ENCODE measurements at places on chromosomes 3 and 15. TPM values are rescaled to one million over a fixed set of nuclear protein-coding genes. Genes with fewer than 3 reads are reported as not detected.

The CORO2B gene
- total RNA-seq, result not detected

The BFSP2 gene
- not detected for total RNA-seq

The CLDN18 gene
- not detected for total RNA-seq

DNA sequence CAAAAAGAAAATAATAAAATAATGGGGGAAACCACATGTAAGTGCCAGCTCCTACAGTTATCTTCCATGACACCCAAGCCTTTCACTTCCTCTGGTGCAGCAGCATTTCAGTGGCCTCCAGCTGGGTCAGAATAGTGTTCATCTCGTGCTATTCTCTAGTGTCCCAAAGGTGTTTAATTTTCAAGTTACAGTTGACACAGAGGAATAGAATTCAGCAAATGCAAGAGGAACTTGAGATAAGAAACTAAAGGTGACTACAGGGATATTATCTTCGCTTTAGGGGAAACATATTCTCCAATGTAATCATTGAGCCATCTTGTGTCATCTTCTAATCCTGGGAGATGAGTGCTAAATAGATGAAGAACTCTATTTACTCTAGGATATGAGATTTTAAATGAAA lies 212.8 kb downstream of the EPHA3 start:
- no peaks in the 10 kb centered on the region for H3K36me3 ChIP-seq
- H3K27me3 ChIP-seq, result no peaks in the 10 kb centered on the region
- no peaks in the 10 kb centered on the region for H3K4me1 ChIP-seq
- H3K4me3 ChIP-seq, result no peak overlapping the region
- no peak for DNase-seq

- no peak for DNase-seq
- no peaks in the 10 kb centered on the region for H3K36me3 ChIP-seq
- H3K27ac ChIP-seq, result no peak overlapping the region
Observed at GRCh38 chr3:142857056-142857455, 31.8 kb downstream of the PCOLCE2 start.

GRCh38 chr15:83380682-83381081 lies 66.5 kb upstream of the SH3GL3 start:
- peak; percentile 49 for DNase-seq
- peaks cover 34% of the 10 kb centered on the region for H3K27me3 ChIP-seq
- H3K4me3 ChIP-seq, result no peak overlapping the region
- no peaks in the 10 kb centered on the region for H3K36me3 ChIP-seq
- H3K4me1 ChIP-seq, result peaks cover 5% of the 10 kb centered on the region
- no peak overlapping the region for H3K27ac ChIP-seq

DNA sequence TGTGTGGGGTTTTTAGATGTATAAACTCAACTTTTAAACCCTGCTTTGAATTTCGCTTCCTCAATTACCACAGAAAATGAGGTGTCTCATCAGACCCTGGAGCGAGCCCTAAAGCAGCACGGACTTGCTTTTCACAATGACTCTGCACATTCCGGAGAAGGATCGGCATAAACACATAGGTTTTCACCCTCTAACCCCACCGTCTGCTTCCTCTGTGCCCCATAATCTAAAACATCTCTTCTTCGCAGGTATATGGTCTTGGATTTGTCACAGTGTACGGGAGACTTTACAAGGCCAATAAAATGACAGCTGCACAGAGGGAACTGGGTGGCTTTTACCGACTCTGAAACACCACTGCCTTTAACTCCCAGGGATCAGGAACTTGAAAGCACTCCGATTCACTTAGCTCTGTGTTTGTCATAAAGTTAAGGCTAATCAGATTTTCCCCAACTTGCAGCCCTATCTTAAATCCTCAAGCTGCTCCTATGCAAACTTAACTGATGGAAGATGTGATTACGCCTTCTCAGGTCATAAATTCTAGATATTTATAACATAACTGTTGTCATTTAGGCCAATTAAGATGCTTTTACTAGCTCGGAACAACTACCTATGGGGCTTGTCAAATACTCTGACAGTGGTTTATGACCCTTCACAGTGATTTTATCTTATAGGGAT lies 133.4 kb upstream of the WNT5A start:
- no peak overlapping the region for H3K4me3 ChIP-seq
- no peak overlapping the region for H3K27ac ChIP-seq
- peaks cover 2% of the 10 kb centered on the region for H3K27me3 ChIP-seq
- H3K4me1 ChIP-seq, result no peaks in the 10 kb centered on the region

DNA sequence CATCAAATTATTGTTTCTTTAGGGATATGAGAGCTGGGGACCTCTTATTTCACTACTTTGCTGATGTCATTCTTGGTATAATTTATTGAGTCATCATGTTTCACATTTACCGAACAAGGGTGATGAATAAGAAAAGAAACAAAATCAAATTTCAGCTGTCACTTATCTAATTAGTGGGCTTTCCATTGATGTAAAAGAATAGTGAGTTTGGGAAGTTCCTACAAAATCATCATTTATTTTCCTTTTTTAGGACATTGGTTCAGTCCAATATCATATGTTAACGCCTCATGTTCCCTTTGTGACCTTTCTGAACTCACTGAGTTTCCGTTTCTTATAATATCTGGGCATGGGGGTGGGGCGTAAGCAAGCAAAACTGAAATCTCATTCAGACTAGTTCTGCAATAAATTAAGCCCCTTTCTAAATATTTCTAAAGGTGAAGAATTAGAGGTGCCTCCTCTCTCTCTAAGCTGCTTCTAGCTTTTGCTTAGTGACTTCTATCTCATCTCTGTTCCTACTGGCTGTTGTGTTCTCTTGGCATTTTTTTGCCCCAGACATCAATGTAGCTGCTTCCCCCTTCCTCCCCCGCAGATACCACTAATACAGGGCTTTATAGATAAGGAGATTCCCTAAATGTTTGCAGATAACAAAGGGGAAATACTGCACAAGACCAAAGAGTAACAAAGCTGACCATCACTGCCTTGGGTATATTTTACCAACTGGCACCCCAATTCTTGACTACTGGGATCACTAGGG lies 238.0 kb upstream of the CTNNB1 start:
- H3K4me1 ChIP-seq, result peaks cover 2% of the 10 kb centered on the region
- H3K4me3 ChIP-seq, result no peak overlapping the region
- no peak overlapping the region for H3K27ac ChIP-seq
- peaks cover 5% of the 10 kb centered on the region for H3K27me3 ChIP-seq

- H3K27me3 ChIP-seq, result peaks cover 12% of the 10 kb centered on the region
- H3K27ac ChIP-seq, result no peak overlapping the region
- no peaks in the 10 kb centered on the region for H3K4me1 ChIP-seq
- H3K36me3 ChIP-seq, result no peaks in the 10 kb centered on the region
- no peak overlapping the region for H3K4me3 ChIP-seq
Observed at GRCh38 chr3:132265488-132265887, 51.7 kb upstream of the ACP3 start.

GRCh38 chr3:38455639-38456430 lies 2.1 kb downstream of the ACVR2B start:
- DNase-seq, result peak; percentile 58
- peaks cover 2% of the 10 kb centered on the region for H3K36me3 ChIP-seq
- peak overlapping the region; percentile 76 for H3K27ac ChIP-seq
- H3K27me3 ChIP-seq, result peaks cover 7% of the 10 kb centered on the region
- peak overlapping the region; percentile 88 for H3K4me3 ChIP-seq
- peaks cover 25% of the 10 kb centered on the region for H3K4me1 ChIP-seq

DNA sequence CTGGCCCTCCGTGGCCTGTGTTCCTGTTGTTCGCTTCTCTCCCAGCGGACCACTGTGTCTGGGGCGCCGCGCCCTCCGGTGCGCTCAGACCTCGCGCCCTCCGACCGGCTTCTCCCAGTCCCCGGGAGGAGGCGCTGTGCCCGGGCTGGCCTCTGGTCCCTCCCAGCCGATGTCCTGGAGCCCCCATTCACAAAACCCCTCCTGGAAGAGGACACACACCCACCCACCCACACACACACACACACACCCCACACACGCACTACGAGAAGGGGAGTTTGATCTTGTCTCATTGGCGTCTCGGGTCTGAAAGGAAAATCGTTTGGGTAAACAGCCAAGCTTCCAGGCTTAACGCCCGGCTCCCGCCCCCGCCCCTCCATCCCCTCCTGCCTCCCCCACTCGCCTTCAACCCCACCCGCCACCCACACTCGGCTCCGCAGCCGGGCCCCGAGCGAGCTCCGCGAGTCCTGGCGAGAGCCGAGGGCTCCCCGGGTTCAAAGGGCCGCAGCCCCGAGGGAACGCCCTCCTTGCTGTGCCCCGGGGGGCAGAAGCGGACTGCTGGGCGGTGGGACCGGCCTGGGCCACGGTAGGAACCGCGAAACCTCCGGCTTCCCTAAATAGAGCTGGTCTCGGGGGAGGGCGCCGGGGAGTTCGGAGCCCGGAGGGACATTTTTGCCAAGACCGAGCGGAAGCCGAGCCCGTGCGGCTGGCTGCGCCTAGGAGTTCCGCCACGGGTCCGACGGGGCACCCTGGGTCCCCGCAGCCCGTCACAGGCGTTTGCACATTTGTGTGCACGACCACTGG lies 23.6 kb downstream of the NR2F2 start:
- H3K4me1 ChIP-seq, result peaks cover 21% of the 10 kb centered on the region
- peaks cover 66% of the 10 kb centered on the region for H3K27me3 ChIP-seq
- H3K4me3 ChIP-seq, result no peak overlapping the region
- H3K36me3 ChIP-seq, result peaks cover 2% of the 10 kb centered on the region

DNA sequence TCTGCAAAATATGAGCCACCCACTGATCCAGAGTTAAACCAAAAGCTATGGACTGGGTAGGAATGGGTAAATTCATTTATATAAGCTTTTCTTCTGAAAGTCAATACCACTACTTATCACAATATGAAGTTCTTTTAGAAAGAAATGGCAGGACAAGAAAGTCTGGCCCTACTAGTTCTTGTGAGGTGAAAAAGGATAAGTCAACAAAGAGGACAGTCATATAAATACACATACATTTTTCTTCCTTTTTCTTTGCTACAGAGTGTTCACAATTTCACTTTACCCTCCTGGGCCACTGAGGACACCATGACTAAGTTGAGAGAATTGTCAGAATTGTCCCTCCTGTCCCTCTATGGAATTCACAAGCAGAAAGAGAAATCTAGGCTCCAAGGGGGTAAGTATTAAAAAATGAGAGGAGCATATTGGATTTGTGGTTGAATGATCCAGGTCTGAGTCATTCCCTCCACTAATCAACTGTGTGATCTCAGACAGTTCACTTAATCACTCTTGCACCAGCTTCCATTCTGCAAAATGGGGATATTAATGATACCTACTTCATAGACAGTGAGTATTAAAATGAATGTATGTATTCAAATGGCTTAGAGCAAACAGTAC lies 27.6 kb downstream of the ACP3 start:
- no peak overlapping the region for H3K4me3 ChIP-seq
- no peaks in the 10 kb centered on the region for H3K36me3 ChIP-seq
- no peak for DNase-seq
- peaks cover 1% of the 10 kb centered on the region for H3K4me1 ChIP-seq

DNA sequence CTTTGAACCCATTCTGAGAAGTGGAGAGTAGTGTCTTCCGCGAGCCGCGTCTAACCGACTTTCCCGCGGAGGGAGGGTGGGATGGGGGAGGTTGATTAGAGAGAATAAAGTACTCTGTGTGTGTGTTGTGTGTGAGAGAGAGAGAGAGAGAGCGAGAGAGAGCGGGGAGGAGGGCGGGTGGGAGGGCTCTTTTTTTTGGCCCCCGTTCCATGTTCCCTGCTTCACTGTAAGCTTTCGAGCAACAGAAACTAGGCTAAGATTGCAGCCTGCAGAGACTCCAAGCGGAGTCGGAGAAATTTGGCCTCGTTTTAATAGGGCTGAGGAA lies 1.6 kb upstream of the MEIS2 start:
- peaks cover 10% of the 10 kb centered on the region for H3K36me3 ChIP-seq
- H3K4me1 ChIP-seq, result peaks cover 26% of the 10 kb centered on the region
- peak overlapping the region; percentile 34 for H3K4me3 ChIP-seq
- H3K27ac ChIP-seq, result peak overlapping the region; percentile 19

DNA sequence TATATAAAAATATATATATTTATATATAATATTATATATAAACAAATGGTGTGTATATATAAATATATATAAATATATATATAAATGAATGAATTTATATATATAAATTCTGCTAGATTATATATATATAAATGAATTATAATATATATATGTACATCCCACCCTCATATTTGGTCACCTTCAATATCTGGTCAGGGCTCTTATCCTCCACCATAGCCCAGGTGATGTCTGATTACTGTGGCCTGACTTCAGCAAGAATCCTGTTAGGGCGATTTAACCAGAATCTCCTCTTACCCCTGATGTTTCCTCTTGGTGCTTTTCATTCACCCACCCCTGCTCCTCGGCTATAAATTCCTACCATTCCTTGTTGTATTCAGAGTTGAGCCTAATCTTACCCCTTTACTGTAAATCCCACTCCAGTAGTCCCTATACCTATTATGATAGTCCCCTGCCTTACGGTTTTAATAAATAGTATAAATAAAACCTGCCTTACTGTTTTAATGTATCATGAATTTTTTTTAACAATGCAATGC lies 439.6 kb downstream of the PLOD2 start:
- DNase-seq, result no peak
- no peaks in the 10 kb centered on the region for H3K4me1 ChIP-seq
- H3K4me3 ChIP-seq, result no peak overlapping the region
- H3K27ac ChIP-seq, result peak overlapping the region; percentile 16
- no peaks in the 10 kb centered on the region for H3K27me3 ChIP-seq

GRCh38 chr15:40493089-40493840 lies 22.5 kb downstream of the CHST14 start:
- H3K4me1 ChIP-seq, result peaks cover 20% of the 10 kb centered on the region
- H3K27me3 ChIP-seq, result no peaks in the 10 kb centered on the region
- peak; percentile 57 for DNase-seq
- peak overlapping the region; percentile 75 for H3K27ac ChIP-seq
- peak overlapping the region; percentile 15 for H3K4me3 ChIP-seq

GRCh38 chr3:183178833-183179549 lies 16.5 kb upstream of the LAMP3 start:
- peaks cover 14% of the 10 kb centered on the region for H3K4me1 ChIP-seq
- H3K27me3 ChIP-seq, result peaks cover 37% of the 10 kb centered on the region
- H3K36me3 ChIP-seq, result no peaks in the 10 kb centered on the region

GRCh38 chr3:123909785-123910184 lies 25.7 kb upstream of the MYLK start:
- H3K36me3 ChIP-seq, result peaks cover 2% of the 10 kb centered on the region
- H3K4me1 ChIP-seq, result no peaks in the 10 kb centered on the region
- H3K27ac ChIP-seq, result no peak overlapping the region
- no peak for DNase-seq
- H3K4me3 ChIP-seq, result no peak overlapping the region
- peaks cover 4% of the 10 kb centered on the region for H3K27me3 ChIP-seq

GRCh38 chr3:46097691-46098241 lies 70.5 kb upstream of the XCR1 start:
- H3K4me3 ChIP-seq, result peak overlapping the region; percentile 52
- H3K36me3 ChIP-seq, result peaks cover 42% of the 10 kb centered on the region
- peaks cover 66% of the 10 kb centered on the region for H3K4me1 ChIP-seq
- DNase-seq, result peak; percentile 55

GRCh38 chr3:18531662-18532061 lies 106.5 kb upstream of the SATB1 start:
- no peaks in the 10 kb centered on the region for H3K27me3 ChIP-seq
- no peak for DNase-seq
- H3K36me3 ChIP-seq, result peaks cover 47% of the 10 kb centered on the region
- H3K27ac ChIP-seq, result no peak overlapping the region
- H3K4me3 ChIP-seq, result no peak overlapping the region

- DNase-seq, result no peak
- no peak overlapping the region for H3K27ac ChIP-seq
- no peaks in the 10 kb centered on the region for H3K4me1 ChIP-seq
- H3K36me3 ChIP-seq, result no peaks in the 10 kb centered on the region
Observed at GRCh38 chr3:185387646-185388045, 24.7 kb downstream of the MAP3K13 start.
